Activated T-cell treated with anti-CD3 and anti-CD28 coated beads, Interleukin-2, amount 50 U/mL, for 72 hours (primary cell): ENCODE measurements at places on chromosomes 12 and 14. TPM values are rescaled to one million over a fixed set of nuclear protein-coding genes. Genes with fewer than 3 reads are reported as not detected.
A peak's percentile ranks its signal among the peaks of the same experiment; 100 is the strongest.

DNA sequence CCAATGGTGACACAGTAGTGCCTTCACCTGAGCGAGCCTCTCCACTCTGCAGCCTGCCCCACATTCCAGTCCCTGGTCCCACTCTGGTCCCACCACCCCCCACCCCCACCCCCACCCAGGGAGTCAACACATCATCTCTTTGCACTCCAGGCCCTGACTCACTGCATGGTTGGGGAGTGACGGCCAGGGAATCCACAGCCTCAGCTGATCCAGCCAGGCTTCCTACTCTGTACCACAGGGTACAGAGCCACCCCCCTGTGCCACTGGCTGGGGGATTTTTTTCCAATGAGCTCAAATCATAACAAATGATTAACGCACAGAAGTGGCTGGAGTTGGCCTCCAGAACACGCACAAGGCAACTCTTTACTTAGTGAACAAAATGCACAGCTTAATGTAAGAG, 233.7 kb downstream of the NTF3 start:
- H3K4me1 ChIP-seq = no peaks in the 10 kb centered on the region
- H3K27ac ChIP-seq = no peak overlapping the region
- H3K4me3 ChIP-seq = no peak overlapping the region

DNA sequence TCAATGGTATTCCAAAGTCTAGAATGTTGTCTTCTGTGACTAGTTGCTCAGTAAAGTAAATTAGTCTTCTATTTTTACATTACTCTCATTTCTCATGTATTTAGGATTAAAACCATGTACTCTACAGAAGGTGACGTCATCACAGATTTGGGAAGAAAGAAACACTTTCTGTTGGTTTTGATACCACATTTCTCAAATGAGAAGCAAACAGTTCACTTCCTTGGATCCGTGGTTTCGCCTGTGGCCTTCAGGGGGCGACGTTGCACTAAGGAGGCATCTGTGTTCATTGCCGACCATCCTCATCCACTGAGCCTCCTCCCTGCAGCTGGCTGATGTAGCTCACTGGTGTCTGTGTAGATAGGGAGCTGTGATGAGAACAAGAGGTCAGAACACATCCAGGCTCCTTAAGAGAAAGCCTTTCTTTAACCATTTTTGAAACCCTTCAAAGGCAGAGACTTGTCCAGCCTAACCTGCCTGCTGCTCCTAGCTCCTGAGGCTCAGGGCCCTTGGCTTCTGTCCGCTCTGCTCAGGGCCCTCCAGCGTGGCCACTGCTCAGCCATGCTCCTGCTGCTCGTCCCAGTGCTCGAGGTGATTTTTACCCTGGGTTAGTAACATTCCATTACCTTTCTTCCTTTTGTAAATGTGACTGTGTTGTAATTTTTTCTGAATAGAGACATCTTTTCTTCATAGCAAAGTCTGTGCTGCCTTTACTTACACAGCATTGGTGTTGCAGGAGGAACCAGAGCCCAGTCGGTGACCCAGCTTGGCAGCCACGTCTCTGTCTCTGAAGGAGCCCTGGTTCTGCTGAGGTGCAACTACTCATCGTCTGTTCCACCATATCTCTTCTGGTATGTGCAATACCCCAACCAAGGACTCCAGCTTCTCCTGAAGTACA, 220.6 kb upstream of the OR4E1 start:
- DNase-seq = peak; percentile 61
- H3K4me3 ChIP-seq = peak overlapping the region; percentile 83
- H3K36me3 ChIP-seq = no peaks in the 10 kb centered on the region
- peaks cover 16% of the 10 kb centered on the region for H3K4me1 ChIP-seq

DNA sequence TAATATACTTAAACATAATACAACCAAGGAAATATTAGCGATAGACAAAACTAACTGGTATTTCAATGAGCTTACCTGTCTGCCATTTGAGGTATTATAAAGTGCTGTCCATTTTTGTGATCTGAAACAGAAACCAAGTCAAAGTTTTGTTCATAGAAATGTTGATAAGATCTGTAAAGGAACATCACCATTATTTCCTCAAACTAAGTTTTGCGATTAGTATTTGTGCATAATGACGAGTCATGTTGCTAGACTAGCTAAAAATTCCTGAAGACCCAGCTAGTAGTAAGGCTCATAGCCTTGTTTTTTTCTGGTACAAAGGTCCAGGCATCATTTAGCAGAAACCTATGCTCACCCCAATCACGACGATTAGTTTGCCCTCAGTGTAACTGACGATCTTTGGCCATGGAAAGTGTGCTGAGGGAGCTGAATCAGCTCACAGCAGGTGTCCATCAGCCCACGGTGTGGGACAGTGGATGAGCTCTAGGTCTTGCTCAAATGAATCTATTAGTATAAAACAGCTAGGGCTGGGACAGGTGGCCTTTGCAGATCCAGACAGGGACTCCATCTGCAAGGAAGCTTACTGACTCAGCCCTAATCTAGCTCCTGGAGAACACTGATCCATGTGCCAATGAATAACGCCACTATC, 28.7 kb downstream of the GIT2 start:
- peaks cover 40% of the 10 kb centered on the region for H3K4me1 ChIP-seq
- DNase-seq = no peak
- peak overlapping the region; percentile 74 for H3K4me3 ChIP-seq
- H3K27ac ChIP-seq = peak overlapping the region; percentile 80

DNA sequence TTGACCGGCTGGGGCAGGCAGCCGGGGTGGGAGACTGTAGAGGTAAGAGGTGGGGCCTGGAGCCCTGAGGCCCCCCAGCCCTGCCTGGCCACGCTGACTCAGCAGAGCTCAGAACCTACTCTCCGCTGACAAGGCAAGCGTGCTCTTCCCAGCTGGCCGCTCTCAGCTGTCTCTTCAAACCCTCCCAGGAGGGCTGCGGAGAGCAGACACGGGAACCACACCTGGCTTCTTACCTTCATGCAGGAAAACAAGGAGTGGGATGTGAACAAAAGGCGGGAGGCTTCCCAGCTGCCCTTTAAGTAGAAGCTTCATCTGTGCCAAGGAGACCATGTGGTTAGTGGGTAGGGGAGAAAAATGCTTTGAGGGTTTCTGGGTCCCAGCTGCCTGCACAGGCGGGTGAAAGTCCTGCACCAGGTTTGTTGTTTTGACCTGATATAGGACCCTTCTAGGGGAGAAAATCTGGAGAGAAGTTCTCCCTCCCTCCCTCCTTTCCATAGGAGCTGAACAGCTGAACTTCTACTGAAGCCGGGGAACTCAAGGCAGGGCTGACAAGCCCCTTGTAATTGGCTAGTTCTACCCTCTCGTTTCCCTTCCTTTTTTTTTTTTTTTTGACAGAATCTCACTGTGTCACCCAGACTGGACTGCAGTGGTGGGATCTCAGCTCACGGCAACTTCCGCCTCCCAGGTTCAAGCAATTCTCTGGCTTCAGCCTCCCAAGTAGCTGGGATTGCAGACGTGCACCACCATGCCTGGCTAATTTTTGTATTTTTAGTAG, 12.8 kb upstream of the TESC start:
- no peaks in the 10 kb centered on the region for H3K36me3 ChIP-seq
- no peak overlapping the region for H3K27ac ChIP-seq
- DNase-seq = no peak

- H3K27ac ChIP-seq = no peak overlapping the region
- no peak for DNase-seq
- peaks cover 1% of the 10 kb centered on the region for H3K36me3 ChIP-seq
- no peaks in the 10 kb centered on the region for H3K27me3 ChIP-seq
Observed at GRCh38 chr12:103838254-103838914, 2.6 kb downstream of the NT5DC3 start.

Gene ENDOU
- total RNA-seq = 0.44 TPM

DNA sequence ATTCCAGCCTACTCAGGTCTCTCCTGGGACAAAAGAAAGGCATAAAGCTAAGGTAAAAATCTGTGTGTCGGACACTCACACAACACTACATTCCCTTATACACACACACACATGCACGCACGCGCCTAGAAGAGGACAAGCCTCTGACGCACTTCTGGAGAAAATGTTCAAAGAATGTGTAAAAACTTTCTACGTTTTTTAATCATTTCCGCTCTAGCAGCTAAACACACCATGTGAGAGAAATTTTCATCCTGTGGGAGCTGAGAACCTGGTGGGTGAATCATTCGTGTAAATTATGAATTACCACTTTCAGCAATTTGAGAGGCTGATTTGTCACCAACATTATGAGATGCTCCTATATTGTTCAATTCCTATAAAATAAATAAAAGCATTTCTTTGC, 494.5 kb downstream of the TMEM132D start:
- no peaks in the 10 kb centered on the region for H3K27me3 ChIP-seq
- no peak overlapping the region for H3K27ac ChIP-seq
- H3K4me1 ChIP-seq = no peaks in the 10 kb centered on the region
- H3K36me3 ChIP-seq = peaks cover 2% of the 10 kb centered on the region
- H3K4me3 ChIP-seq = no peak overlapping the region

Gene HVCN1
- 12.8 TPM for total RNA-seq

- H3K36me3 ChIP-seq = no peaks in the 10 kb centered on the region
- no peaks in the 10 kb centered on the region for H3K27me3 ChIP-seq
- no peak overlapping the region for H3K27ac ChIP-seq
- no peaks in the 10 kb centered on the region for H3K4me1 ChIP-seq
- no peak overlapping the region for H3K4me3 ChIP-seq
Observed at GRCh38 chr12:22573181-22573580, 28.8 kb upstream of the C2CD5 start.

GRCh38 chr12:119613319-119613936, 19.9 kb downstream of the TMEM233 start:
- H3K27me3 ChIP-seq = peaks cover 10% of the 10 kb centered on the region
- DNase-seq = peak; percentile 3
- no peak overlapping the region for H3K27ac ChIP-seq
- peaks cover 4% of the 10 kb centered on the region for H3K36me3 ChIP-seq

- peak overlapping the region; percentile 49 for H3K27ac ChIP-seq
- H3K4me1 ChIP-seq = peaks cover 3% of the 10 kb centered on the region
- peaks cover 12% of the 10 kb centered on the region for H3K27me3 ChIP-seq
- no peak overlapping the region for H3K4me3 ChIP-seq
- H3K36me3 ChIP-seq = no peaks in the 10 kb centered on the region
Observed at GRCh38 chr12:102300824-102301461, 103.3 kb upstream of the PMCH start.

Gene GPR135
- total RNA-seq = 0.74 TPM

GRCh38 chr12:752695-753610, 574 bp downstream of the WNK1 start:
- H3K4me3 ChIP-seq = peak overlapping the region; percentile 98
- H3K27me3 ChIP-seq = no peaks in the 10 kb centered on the region
- DNase-seq = peak; percentile 55
- peaks cover 42% of the 10 kb centered on the region for H3K4me1 ChIP-seq
- peak overlapping the region; percentile 96 for H3K27ac ChIP-seq

Gene MPHOSPH9
- total RNA-seq = 104 TPM

Gene PRIMA1
- total RNA-seq = not detected

GRCh38 chr14:71122866-71123565, 215.8 kb downstream of the PCNX1 start:
- H3K27ac ChIP-seq = no peak overlapping the region
- peaks cover 23% of the 10 kb centered on the region for H3K4me1 ChIP-seq
- H3K36me3 ChIP-seq = peaks cover 4% of the 10 kb centered on the region

DNA sequence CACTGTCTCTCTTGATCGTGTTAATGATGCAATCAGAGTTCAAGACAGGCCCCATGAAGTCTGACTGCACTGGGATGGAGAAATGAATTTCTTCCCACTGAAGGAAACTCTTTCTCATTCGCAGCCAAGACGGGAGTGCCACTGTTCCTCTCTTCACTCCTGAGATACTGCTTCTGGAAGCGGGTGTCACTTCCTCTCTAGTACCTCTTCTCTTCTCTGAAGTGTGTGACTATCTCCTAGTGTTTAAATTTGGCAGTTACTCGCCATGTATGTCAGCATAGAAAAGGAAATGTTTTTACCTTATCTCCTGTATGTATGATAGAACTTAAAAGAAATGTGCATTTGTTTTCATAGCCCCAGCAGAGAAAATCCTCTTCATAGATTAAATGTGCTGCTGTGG, 215.2 kb downstream of the ANO6 start:
- no peak for DNase-seq
- H3K27ac ChIP-seq = no peak overlapping the region
- peaks cover 10% of the 10 kb centered on the region for H3K4me1 ChIP-seq
- H3K36me3 ChIP-seq = peaks cover 3% of the 10 kb centered on the region
- no peak overlapping the region for H3K4me3 ChIP-seq

- peaks cover 34% of the 10 kb centered on the region for H3K27me3 ChIP-seq
- peaks cover 5% of the 10 kb centered on the region for H3K4me1 ChIP-seq
- H3K36me3 ChIP-seq = no peaks in the 10 kb centered on the region
- no peak for DNase-seq
- no peak overlapping the region for H3K27ac ChIP-seq
- no peak overlapping the region for H3K4me3 ChIP-seq
Observed at GRCh38 chr12:52235822-52236361, 2.8 kb downstream of the KRT7 start.

- no peak overlapping the region for H3K27ac ChIP-seq
- H3K27me3 ChIP-seq = peaks cover 12% of the 10 kb centered on the region
- peak overlapping the region; percentile 59 for H3K4me3 ChIP-seq
- peaks cover 8% of the 10 kb centered on the region for H3K4me1 ChIP-seq
- no peak for DNase-seq
Observed at GRCh38 chr12:104154286-104154685, 16.3 kb upstream of the NFYB start.

- no peaks in the 10 kb centered on the region for H3K4me1 ChIP-seq
- no peak overlapping the region for H3K27ac ChIP-seq
- no peak for DNase-seq
- no peak overlapping the region for H3K4me3 ChIP-seq
Observed at GRCh38 chr12:1445807-1446206, 148.6 kb downstream of the FBXL14 start.

DNA sequence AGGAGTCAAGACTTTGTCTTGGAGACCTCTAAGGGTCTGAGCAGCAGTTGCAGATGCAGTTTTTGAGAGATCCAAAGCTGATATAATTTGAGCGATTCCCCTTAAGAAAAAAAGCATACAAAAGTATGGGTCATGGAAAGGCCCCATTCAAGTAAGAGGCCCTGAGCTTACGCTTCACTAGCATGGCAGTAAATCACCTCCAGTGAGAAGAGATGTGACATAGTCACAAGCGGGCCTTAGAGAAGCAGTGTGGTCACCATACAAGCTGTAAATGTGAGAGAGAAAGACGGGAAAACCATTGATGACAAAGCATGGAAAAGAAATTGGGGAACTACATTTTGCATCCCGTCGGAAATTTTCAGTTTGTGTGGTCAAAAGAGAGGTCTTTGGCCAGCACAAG, 70.6 kb upstream of the GSC start:
- no peaks in the 10 kb centered on the region for H3K27me3 ChIP-seq
- H3K27ac ChIP-seq = no peak overlapping the region
- H3K4me3 ChIP-seq = no peak overlapping the region
- no peaks in the 10 kb centered on the region for H3K36me3 ChIP-seq
